ENCODE measurements at places on chromosomes 6 and 20.
A peak's percentile ranks its signal among the peaks of the same experiment; 100 is the strongest.

- DNase-seq, result peak; percentile 88
Measured at GRCh38 chr6:170405311-170405975, 98.9 kb downstream of the FAM120B start.

GRCh38 chr20:23774081-23774480, 23.3 kb upstream of the CST1 start:
- DNase-seq, result no peak

GRCh38 chr6:16377470-16377869, 139.1 kb downstream of the GMPR start:
- DNase-seq, result no peak

DNA sequence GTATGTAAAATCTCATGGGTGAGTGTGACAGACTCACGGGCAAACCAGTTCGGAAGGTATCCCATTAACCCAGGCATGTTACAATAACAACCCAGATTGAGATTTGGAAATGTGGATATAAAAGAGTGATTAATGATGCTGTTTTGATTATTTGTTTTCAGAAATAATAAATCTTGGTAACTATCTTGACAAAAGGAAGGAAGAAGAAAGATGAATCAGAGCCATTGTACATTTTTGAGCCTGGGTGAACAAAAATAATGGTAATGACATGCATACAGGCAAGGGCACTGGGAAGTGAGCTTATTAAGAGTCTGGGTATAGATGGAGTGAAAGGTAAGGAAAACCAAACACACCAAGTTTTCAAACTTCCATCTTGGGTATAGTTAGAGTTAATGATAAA, 862.0 kb downstream of the PHF3 start:
- DNase-seq, result peak; percentile 8

DNA sequence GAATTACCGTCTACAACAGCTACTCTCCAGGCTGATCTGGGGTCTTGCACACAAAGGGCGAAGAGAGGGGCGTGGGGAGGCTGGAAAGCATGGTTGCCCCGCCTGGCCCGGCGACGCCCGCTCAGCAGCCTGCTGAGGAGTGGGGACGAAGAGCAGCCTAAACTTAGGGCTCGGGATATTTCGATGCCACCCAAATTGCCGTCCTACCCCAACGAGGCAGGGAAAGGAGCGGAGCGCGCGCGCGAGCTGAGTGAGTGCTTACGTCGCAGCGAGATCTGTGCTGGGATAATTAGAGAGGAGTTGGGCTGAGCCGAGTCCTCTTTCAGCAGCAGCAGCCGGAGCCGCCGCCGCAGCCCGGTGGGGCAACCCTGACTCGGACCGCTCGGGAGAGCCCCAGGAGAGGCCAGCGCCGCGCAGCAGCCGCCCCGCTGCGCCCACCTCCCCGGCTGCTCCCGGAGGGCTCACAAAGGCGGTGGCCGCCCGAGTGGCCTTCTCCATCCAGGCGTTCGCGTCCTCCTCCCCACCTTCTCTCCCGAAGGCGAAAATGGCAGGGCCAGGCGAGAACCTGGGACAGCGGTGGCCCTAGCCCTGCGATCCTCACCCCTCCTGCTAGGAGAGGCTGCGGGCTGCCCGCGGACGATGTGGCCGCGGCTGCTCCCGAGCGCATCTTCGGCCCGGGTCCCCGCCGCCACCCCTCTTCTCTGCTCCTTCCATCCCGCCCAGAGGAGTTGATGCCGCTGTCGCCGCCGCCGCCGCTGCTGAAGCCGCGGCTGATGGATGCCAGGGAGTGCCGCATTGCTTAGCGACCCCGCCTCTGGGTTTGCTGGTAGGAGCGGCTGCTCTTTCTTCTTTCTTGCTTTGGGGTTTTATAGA, at the start of gene CLVS2:
Gene CLVS2 (plus strand): TSS at position 315 of the 873 bp plus-strand sequence. CDS start 1,543 bp downstream, outside the sequence.
- DNase-seq, result no peak

- no peak for DNase-seq
Measured at GRCh38 chr6:158955255-158955654, 44.7 kb downstream of the RSPH3 start.

GRCh38 chr6:158680481-158680880, 30.6 kb downstream of the SYTL3 start:
- no peak for DNase-seq

DNA sequence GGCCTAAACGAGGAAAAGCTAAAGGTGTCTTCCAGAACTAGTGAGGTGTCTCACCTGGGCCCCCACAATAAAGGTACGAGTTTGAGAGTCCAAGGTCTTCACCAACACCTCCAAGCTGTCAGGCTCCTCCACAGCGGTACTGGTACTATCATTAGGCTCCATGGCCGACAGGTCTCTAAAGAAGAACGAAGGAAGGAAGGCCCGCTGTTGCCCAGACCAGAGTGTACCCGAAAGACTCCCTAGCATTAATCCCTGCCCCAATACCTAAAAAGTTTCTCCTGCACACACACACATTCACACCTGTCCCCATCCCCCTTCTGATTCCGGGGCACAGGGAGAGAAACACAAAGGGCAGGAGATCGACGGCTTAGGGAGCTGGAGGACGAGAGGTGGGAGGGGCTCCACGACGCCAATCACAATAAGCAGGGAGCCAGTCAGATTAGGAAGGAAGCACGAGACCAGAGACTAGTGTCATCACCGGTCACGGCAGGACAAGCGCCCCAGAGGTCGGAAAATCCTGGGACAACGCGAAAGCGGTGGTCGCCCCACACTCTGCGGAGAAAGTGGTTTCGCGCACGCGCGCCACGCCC, 764 bp downstream of the BAG6 start:
- peak; percentile 91 for DNase-seq

- DNase-seq, result no peak
Measured at GRCh38 chr20:2754424-2754823, 46.0 kb downstream of the CPXM1 start.

DNA sequence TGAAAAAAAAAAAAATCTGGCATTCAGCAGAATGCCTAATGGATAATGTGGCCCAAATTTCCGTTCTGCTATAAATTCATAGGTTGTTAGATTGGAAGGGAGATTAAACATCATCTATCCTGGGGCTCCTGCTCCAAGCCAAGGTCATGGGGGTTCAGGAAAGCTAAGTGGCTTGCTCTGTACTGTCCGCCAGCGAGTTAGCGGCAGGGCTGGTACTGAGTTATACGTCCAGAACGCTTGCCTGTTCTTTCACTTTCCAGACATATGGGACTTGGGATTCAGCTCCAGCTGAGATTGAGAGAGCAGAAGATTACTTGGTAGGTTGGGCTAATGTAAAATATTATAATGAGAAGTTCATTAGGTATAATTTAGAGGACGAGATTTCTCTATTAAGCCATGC, 858 bp downstream of the RWDD1 start:
- peak; percentile 61 for DNase-seq

DNA sequence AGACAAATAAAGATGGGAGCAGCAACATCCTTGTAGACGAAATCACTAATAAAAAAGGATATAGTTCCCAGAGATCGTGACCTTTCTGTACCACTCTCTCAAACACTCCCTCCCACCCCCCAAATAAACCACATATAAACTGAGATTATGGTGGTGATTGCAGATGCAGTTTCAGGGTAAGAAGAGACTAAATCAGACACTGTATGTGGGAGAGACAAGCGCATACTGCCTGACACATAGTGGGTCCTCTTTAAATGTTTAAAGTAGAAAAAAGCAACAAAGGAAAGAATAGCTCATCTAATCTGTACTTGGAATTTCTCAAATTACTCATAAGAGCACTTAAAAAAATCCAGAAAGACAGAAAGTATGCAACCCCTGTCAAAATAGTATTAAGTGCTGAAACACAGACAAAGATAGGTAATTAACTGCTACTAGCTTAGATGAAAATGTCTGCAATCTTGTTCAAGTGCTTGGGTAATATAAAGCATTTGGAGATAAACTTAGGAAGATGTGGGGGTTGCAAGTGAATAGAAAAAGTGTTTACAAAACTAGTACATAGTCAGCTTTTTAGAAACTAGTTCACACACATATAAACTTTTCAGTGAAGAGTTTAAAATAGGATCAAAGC, 151.6 kb downstream of the BACH2 start:
- DNase-seq, result no peak

GRCh38 chr6:45685076-45685475, 307.3 kb upstream of the SUPT3H start:
- DNase-seq, result no peak

- DNase-seq, result no peak
Measured at GRCh38 chr6:26129656-26130055, 42.4 kb downstream of the HFE start.

- no peak for DNase-seq
Measured at GRCh38 chr6:98477231-98477630, 357.1 kb upstream of the POU3F2 start.

- no peak for DNase-seq
Measured at GRCh38 chr6:79416931-79417330, 120.3 kb downstream of the LCA5 start.

DNA sequence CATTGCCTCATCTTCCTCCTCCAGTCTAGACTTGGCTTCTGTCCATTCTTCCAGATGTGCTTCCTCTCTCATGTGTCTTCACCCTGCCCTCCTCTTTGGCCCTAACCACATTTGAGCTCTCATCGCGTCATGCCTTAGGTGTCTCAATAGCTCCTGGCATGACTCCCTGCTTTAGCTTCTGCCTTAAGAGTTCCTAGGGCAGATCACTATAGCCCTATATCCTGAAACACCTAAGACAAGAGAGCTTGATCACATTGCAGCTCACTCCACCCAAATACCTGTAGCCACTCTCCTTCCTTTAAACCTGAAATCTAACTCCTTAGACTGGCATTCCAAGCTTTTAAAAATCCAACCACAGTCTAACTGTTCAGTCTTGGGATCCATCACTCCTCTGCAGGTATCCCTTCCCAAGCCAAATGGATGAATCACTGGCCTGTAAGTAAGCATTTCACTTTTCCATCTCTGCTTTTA, 69.0 kb upstream of the STXBP5 start:
- no peak for DNase-seq

DNA sequence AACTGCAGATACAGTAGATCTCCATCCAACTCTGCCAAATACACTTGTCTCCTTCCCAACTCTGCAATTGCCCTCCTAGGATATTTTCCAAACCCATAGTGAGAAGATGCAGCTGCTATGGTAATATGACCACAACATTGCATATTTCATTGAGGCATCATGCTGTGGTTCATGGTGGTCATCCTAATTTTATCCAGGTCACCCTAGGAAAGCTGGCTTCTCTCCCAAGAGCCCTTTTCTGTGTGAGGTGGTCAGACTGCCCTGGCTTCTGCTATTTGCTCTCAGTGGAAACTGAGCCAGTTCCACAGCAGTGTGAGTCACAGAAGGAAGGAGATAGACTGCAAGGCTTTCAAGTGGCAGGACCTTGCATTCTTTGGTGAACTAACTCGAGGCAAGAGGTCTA, 5.5 kb downstream of the OGFRL1 start:
- peak; percentile 37 for DNase-seq

DNA sequence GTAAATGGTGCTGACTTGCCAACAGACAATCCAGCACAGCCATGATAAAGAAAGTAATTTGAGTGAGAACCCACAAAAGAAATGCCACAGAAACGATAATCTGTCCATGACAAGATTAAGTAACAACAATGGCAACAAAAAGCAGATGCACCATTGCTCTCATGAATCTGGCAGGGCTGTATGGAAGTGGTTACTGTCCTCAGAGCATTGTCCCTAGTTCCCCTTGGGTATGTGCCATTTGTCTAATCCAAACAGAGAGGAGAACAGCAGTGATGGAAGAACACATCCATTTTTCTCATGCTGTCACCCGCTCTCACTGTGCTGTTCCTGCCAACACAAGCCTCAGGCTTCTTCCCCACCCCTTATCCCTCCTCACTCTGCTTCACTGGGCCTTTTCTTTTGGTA, 65.8 kb downstream of the REV3L start:
- no peak for DNase-seq

DNA sequence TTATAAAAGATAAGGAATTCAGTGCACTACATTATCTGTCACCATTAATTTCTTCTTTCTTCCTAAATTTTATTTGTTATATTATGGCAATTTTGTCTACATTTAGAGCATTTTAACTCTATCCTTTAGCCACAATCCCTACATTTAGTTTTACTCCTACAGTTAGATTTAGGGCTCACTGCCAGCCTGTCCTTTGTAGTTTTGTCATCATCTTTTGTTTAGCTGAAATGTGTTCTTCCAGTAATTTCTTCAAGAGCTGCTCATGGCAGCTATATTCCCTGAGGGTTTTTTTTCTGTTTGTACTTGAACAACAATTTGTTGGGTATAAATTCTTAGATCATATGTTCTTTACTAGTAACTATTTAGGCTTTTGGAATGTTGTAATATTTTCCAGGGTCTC, 72.7 kb upstream of the B3GAT2 start:
- no peak for DNase-seq

DNA sequence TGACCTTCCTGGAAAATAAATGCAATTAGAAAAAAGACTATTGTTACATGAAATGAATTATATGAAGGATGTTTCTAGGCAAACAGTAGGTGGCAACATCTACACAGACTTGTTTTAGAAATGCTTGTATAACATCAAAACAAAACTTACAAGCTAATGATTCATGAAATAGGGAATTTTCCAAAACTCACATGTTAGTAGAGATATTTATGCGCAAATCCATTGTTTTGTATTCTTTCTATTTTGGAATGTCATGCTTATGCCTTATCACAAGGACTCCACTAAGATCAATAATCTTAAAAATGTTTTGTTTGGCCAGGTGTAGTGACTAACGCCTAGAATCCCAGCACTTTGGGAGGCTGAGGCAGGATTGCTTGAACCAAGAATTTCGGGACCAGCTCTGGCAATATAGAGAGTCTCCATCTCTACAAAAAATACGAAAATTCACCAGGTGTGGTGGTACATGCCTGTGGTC, 32.3 kb upstream of the LGSN start:
- DNase-seq, result peak; percentile 33

- DNase-seq, result no peak
Measured at GRCh38 chr6:147381712-147382111, 126.8 kb upstream of the SAMD5 start.

- no peak for DNase-seq
Measured at GRCh38 chr20:13101276-13101675, 92.5 kb downstream of the SPTLC3 start.

- peak; percentile 77 for DNase-seq
Measured at GRCh38 chr6:116251568-116252384, 2.1 kb downstream of the TSPYL4 start.

- no peak for DNase-seq
Measured at GRCh38 chr6:83151114-83151513, 42.0 kb downstream of the PGM3 start.

DNA sequence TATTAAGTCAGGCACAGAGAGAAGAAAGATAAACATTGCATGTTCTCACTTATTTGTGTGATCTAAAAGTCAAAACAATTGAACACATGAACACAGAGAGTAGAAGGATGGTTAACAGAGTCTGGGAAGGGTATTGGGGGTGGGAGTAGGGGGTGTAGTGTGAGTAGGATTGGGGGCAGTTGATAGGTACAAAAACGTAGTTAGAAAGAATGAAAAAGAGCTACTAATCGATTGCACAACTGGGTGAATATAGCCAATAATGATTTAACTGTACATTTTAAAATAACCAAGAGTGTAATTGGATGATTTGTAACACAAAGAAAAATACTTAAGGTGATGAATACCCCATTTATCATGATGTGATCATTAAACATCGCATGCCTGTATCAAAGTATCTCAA, 333.3 kb downstream of the HAO1 start:
- no peak for DNase-seq

Measured in dermis blood vessel endothelial cell (primary cell).